ENCODE measurements at places on chromosomes 2 and 18.
A peak's percentile ranks its signal among the peaks of the same experiment; 100 is the strongest.

GRCh38 chr2:240437861-240438809 is 2.7 kb downstream of the GPC1 start:
- peak; percentile 38 for DNase-seq

DNA sequence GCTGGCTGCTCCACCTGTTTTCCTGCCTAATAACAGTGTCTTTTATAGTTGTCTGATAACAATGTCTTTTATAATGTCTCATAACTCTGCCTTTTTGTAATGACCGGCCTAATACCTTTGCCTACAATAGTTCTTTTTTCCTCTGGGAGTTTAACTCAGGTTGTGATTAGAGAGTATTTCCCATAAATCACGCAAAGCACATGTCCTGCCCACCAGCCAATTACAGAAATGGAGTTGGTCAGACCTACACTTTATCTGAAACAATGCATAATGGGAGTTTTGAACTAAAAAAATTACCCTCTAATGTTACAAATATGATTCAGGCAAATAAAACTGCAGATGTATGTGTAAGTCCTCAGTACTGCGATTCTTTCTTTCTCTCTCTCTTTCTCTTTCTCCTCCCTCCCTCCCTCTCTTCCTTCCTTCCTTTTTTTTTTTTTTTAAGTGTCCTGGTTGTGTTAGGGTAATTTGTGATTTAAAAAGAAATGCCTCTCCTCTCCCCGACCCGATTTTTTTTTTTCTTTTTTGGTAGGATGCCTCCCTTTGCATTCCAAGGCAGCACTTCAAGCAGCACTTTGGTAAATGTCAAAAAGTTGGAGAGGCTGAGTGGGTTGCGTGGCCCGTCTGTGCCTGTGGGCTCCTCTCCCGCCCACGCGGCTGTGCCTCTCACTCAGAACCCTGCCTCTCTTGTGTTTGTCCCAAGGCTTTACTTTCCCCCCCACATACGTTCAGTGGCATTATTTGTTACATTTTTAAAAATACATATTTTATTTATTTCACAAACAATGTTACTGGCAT is 147.3 kb downstream of the AGAP1 start:
- no peak for DNase-seq

GRCh38 chr2:46342566-46343315 is 45.5 kb downstream of the EPAS1 start:
- DNase-seq = no peak

GRCh38 chr2:200054681-200055468 is 99.5 kb downstream of the MAIP1 start:
- no peak for DNase-seq

DNA sequence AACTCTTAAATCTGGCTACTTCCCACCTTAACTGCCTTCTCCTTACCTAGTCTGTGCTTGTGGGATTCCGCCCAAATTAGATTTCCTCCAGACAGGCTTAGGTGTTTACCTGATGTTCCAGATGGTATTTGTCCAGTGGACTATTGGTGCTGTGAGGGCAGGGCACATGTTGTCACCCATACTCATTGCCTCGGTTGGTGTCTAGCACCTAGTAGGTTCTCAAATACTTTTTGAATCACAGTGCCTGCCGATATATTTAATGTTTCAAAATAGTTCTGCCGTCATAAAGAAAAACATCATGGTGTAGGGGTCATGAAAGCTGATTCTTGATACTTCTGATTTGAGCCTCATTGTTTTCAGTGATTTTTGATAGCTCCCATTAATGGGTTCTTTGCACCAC is 1.1 kb downstream of the SEPTIN2 start:
- no peak for DNase-seq

DNA sequence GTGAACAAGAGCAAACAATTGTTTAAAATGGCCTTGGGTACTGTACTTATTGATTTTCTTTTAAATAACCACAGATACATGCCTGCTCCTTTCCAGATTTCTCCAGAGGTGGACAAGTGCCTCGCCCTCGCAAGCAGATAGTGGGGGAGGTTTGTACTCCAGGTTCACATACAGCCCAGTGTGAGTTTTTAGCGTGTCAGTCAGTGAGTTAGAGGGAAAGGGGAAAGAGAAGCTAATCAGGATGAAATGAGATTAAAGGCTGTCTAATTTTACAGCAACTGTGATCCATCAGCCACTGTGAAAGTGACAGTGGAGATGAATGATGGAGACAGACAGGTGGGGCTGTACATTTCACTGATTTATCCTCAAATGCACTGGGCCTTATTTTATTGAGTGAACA is 74.7 kb downstream of the KLHL14 start:
- no peak for DNase-seq

DNA sequence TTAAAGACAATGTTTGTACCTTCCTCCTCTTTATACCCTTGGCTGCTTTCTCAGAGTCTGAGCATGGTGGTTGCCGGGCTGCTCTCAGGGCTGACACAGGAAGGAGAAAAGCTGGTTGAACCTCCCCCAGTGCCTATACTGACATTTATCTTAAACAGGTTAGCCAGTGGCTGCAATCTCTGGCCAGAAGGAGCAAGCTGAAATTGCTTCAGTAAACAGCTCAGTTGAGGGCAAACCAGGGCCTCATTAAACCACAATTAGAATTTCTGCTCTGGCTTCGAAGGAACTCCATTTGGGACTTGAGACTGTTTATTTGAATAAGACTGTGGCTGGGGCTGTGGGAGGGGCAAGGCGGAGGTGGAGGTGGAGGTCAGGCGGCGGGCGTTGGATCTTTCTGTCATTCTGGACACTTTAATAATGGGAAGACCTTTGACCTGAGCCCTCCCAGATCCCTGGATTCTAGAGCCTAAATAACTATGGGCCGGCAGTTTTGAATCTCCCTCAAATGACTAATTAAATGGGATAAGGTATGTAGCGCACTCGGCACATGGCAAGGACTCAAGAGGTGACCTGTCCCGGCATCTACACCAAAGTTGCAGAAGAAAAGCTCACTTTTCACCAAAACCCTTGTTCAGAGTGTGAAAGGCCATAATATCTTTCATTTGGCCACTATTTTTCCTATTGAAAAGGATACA is 120.6 kb upstream of the MYCN start:
- no peak for DNase-seq

DNA sequence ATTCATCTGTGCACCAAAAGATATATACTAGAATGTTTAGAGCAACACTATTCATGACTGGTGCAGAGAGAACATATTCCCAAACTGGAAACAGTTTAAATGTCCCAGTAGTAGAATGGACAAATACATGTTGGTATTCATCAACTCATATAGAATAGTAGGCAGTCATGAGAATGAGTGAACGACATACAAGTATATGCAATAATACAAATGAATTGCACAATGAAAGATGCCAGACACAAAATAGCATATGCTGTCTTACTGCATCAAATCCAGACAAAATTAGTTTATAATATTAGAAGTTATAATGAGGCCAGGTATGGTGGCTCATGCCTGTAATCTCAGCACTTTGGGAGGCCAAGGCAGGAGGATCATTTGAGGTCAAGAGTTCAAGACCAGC is 8.3 kb upstream of the PRKAG3 start:
- no peak for DNase-seq

DNA sequence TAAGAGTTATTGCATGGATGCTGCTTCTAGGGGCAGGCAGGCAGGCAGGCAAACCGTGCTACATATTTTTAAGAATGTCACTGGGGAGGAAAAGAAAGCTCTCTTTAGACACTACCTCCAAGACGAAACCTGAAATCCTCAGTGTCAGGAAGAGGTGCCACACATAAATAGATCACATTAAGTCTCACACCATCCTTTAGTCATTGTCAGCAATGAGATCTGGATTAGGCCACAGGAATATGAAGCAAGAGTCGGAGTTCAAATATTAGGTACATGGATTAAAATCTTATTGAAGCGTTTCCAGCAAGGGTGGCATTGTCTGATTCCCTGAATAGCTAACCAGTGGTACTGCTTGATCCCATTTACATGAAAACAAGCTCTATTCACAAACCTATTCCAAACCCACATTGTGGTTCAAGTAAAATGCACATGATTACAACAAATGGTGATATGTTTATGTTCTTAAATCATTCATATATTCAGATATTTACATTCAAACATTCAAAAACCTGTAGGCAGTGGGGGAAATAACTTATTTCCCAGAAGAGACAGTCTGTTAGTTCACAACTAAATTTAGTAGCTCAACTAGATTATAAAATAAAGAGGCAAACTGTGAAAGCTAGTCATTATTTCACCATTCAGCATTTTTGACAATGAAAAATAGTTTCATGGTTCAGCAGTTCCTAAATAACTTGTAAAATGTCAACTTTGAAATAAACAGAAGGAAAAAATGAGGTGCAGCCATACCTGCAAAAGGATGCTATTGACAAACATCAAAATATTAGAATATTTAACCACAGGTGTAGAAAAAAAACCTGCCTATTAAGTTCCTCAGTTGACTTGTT is 195.4 kb upstream of the SIX3 start:
- no peak for DNase-seq

GRCh38 chr2:4840791-4841190 is 851.4 kb upstream of the SOX11 start:
- DNase-seq = no peak
